CD4-positive, alpha-beta T cell treated with Interleukin-15 for 1 hour (primary cell): ENCODE measurements at places on chromosomes 12 and 14.
A peak's percentile ranks its signal among the peaks of the same experiment; 100 is the strongest.

- DNase-seq = no peak
Observed at GRCh38 chr12:105819549-105819948, 319.2 kb downstream of the NUAK1 start.

DNA sequence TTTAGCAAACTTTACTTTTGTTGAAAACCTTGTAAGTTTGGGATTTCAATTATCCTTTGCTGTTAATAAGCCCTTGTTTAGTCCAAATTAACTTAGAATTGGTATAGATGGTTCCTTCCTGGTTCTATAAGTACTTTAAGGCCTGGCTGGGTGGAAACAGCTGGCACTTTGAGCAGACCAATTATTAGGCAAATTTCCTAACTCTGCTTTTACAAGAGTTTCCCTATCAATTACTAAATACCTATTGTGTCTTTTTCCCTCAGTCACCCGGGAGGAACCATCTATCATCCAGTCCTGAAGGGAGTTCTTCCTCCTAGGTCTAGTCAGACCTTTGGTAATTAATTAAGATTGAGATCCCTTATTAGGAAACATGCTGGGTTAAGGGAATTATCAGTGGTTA lies 138.0 kb downstream of the SLC38A6 start:
- DNase-seq = no peak

GRCh38 chr14:95263527-95264231 lies 56.0 kb downstream of the CLMN start:
- DNase-seq = no peak

DNA sequence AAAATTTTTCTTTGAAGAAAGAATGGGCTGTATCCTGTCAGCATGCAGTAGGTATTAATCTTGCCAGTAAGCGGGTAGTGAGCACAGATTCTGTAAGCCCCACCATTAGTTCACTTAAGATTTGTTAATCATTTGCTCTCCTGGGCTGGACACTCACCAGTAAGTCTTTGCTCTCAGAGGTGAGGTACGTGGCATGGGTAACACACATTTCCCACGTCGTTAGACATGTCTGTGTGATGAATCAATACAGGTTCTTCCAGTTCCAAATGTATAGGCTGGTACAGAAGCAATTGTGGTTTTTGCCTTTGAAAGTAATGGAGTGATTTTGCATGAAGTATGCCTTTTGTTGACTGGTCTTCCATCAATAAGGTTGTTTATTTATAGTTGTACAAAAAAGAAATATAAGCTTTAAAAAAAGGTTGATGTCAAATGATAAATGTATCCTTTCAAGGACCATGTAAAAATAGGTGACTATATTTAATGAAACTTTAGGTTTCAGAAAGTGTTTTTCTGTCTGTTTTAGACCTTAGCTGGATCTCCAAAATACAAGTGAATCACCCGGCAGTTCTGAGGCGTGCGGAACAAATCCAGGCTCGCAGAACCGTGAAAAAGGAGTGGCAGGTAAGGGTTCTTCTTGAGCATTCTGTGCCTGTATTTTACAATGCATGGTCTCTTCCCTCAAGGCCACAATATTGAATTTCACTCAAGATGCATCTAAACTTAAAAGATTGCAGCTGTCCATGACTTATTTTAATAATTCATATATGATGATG lies 45.5 kb downstream of the DERA start:
- no peak for DNase-seq

- DNase-seq = no peak
Observed at GRCh38 chr14:35380794-35381193, 23.8 kb downstream of the NFKBIA start.

DNA sequence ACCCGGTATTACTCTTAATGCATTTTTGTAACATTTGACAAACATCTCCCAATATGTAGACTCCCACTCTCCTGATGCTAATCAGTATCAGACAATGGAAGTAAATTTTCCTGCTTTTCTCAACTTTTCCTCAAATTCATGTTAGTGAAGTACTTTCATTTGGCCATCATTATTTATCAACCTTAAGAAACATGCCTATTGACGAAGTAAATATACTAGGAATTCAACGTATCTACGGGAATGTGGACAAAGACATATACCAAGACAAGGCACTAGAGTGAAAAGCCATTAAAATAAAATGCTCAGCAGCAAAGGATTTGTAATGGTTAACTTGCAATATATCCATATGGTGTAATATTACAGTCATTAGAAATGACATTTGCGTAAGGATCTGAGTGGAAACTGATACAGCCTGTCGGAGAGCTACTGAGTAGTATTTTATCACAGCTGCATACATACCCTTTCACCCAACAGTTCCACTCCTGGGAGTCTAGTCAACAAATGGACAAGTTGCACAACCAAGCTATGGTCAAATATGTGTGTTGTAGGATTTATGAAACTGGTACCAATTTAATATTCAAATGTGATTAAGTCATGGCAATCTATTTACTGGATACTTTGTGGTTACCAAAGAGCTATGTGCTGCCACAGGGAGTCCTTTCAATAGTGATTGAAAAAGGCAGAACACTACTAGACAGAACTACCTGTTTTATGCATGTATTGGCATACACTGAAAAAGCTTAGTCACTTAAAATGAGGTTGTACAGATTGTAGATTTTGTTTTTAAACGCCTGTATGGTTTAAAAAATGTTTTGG lies 26.5 kb downstream of the NUDT4 start:
- no peak for DNase-seq

DNA sequence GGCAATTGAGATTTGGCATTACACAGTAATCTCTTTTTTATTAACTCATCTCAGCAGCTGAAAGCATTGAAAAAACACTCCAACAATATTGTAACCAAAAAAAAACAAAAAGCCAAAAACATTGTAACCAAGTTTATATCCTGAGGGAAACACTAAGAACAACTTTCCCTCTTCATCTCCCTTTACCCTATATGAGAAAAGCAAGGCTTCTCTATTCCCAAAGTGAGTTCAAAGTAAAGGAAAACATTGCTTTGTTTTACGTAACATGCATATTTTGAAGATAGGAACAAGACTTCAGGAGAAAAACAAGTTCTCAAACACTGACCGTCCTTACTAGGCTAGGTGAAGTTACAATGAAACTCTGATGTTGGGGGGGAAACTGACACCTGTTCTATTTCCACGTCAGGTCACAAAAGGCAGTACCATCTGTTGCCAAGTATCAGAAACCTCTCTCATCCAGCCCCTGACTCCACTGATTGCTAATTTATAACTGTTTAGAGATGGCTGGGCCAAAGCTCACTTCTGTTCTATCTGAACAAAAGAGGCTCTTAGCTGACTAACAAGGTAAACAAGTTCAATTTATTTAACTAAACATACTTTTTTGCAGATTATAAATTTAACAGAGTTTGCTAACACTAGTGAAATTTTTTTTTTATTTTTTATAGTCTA lies 67.9 kb upstream of the PLXNC1 start:
- DNase-seq = no peak

DNA sequence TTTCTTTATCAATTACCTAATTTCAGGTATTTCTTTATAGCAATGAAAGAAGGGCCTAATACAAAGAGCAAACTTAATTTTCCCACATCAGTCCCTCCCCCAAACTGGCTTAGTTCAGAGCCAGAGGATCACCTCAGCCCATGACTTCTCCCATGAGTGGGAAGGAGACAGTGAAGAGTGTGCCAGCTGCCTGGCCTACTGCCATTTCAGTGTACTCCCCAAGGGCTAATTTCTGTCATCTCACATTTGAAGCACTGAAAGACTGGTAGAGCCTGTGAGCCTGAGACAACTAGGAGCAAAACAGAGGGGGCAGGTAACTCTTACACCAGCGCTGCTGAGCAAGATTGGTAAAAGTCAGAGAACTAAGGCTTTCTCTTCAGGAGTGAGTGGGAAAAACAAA lies 29.1 kb upstream of the ADAM20 start:
- no peak for DNase-seq

- DNase-seq = peak; percentile 62
Observed at GRCh38 chr14:91229743-91230200, 14.7 kb downstream of the GPR68 start.

DNA sequence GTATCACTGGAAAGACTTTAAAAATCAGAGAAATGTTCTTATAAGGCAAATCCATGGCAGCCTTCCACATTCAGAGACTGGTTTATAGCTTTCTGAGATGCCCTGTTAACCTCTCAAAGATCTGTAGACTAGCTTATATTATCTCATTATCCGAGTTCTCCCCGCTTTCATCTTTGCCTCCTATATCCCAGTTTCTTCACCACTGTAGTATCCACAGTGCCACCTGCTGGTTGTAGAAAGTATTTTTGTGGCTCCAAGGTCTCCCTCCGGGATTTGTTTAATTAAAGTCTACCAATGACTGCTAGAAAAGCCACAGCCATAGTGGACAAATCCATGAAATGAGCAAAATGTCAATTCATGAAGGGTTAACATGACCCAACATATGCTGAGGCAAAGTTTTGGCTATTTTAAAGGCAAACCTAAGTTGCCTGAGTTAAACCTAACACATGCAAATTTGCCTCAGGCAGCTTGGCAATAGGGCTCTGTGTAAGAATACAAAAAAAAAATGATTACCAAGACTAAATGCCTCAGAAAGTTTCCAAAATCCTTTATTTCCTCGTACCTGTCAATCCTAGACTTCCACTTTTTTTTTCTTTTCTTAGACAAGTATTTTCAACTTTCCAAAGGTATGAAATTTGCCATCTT lies 218.8 kb upstream of the BMP4 start:
- no peak for DNase-seq
